ENCODE measurements at places on chromosomes 11 and 22.

- DNase-seq = peak; percentile 52
Measured at GRCh38 chr22:28992565-28993356, 68.9 kb downstream of the C22orf31 start.

DNA sequence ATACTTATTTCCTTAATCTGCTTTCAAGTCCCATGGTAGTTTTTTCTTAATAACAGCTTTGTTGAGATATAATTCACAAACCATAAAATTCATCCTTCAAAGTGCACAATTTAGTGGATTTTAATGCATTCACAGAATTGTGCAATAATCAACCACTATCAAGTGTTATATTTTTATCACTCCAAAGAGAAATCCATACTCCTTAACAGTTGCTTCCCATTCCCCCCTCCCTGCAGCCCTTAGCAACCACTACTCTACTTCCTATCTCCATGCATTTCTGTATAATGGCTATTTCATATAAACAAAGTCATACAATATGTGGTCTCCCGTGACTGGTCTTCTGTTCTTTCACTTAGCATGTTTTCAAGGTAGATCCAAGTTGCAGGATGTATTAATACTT lies 18.8 kb upstream of the NUP50 start:
- no peak for DNase-seq

GRCh38 chr11:58047818-58048217 lies 17.1 kb downstream of the OR6Q1 start:
- no peak for DNase-seq

GRCh38 chr22:50308986-50309600 lies 1.6 kb upstream of the PLXNB2 start:
- DNase-seq = no peak

DNA sequence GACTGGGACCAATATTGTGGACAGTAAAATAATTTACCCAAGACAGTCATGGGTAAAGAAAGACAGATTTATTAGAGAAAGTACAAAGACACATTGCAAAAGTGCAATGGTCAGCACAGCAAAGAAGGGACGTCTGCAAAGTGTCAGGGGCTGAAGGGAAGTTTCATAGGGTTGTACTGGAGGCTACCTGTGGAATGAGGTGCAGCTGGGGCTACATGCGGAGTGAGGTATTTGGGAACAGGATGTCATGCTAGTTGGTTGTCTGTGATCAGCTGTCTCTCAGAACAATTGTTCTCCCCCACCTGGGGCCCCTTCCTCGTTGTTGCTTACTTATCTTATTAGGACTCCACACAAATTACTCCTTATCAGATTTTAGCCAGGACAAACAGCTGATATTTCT lies 11.4 kb upstream of the APOL3 start:
- DNase-seq = no peak

DNA sequence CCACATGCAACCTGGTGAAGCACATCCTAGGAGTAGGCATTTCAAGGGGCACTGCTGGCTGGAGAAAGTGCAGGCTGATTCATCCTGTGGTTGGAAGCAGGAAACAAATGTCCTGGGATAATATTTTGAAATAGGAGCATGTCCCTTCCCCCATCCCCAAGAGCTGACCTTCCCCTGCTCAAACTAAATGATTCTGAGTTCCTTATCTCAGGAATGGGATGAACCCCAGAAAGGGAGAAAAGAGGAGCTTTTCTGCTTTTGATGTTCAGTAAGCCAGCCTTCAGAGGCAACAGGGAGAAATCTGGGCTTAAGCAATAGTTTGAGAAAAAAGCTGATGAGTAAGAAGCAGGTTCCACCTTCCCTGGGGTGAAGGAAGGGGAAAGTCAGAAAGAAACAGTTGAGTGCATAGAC lies 19.5 kb upstream of the SPON1 start:
- peak; percentile 94 for DNase-seq

- no peak for DNase-seq
Measured at GRCh38 chr11:92153542-92153941, 71.1 kb upstream of the FAT3 start.

DNA sequence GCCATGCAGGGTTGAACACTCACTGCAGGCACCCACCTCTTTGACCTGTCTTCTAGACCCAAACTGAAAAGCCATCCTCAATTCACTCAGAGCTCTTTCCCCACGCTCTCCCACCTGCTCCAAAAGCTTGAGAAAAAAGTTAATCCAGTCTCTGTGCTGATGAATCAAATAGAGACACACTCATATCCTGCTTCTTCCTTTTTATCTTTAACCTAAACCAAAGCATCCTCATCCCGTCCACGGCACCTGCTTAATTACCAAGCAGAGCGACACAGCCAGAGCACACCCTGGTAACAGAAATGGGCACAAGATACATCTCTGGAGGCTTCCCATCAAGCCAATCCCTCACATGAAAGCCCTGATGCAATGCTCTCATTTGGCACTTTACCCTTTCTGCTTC lies 102.6 kb downstream of the PLEKHA7 start:
- no peak for DNase-seq

DNA sequence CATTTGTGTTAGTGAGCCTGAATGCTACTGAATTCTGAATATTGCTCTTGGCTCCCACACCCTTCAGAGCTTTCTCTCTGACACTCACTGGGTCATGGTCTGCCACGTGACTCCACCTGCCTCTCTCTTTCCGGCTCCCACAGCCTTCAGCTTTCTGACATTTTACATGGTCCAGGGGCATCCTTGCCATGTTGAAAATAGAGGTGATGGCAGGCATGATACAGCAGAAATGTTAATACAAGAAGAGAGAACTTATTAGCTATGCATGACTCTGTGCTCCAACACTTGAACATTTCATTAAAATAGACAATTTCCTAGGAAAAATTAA lies 90.3 kb upstream of the CLDN5 start:
- no peak for DNase-seq

GRCh38 chr11:33207408-33207985 lies 46.2 kb upstream of the CSTF3 start:
- DNase-seq = peak; percentile 21

GRCh38 chr11:79367844-79368243 lies 73.0 kb downstream of the TENM4 start:
- no peak for DNase-seq

DNA sequence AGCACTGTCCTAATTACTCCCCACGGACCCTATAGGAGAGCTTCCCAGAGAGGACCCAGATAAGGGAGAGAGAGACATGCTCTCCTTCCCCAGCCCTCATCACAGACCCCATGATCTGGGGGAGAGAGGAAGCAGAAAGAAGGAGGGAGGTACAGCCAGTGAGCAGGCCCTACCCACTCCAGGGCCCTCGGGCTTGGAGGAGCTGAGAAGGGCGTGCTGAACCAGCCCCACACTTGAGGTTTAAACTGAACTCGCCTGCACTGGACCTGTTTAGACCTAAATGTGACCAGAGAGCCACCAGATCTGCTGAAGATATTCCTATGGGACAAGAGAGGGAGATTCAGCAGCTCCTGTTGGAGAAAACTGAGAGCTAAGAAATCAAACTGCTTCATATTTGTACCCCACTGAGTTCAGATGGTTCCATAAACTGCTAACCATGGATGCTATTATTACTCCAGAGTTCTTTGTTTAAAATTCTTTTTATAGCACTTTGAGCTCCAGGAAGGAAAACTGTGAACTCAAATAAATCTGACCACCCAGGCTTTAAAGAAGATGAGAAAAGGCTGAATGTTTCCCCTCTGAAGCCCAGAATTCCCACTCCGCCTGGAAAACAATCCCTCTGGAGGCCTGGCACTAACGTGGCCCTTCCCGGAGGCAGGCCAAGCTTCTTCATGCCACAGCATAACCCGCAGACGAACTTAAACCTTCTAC lies 67.2 kb downstream of the EFCAB6 start:
- DNase-seq = no peak

DNA sequence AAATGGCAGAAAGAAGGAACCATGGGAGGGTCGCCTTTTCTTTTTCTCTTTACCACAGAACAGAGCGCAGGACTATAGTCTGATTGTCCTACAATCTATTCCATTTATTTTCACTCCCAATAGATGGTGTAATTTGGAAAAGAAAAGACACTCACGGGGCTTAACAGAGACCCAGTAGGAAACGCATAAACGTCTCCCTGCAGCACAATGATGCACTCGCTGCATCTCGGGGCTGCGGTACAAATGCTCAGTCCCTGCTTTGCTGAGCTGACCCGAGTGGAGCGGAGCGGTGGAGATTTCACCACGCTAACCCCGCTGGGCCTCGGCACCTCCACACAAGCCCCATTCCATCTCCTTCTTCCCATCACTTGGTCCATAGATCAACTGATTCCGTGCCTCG lies 1.5 kb downstream of the FEZ1 start:
- no peak for DNase-seq

DNA sequence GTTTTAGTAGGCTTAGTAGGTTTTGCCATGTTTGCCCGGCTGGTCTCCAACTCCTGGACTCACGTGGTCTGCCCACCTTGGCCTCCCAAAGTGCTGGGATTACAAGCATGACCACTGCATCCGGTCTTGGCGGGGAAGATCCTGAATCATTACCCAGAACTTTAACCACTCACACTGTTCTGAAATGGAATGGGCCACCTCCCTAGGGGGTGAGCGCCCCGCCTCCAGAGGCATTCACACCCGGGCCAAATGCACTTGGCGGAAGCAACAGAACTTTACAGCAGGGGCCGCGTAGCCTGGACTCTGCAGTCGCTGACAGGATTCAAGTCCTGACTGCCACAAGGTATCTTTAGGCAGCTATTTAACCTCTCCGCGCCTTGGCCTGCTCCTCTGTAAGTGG lies 5.4 kb downstream of the CCDC86 start:
- DNase-seq = no peak

DNA sequence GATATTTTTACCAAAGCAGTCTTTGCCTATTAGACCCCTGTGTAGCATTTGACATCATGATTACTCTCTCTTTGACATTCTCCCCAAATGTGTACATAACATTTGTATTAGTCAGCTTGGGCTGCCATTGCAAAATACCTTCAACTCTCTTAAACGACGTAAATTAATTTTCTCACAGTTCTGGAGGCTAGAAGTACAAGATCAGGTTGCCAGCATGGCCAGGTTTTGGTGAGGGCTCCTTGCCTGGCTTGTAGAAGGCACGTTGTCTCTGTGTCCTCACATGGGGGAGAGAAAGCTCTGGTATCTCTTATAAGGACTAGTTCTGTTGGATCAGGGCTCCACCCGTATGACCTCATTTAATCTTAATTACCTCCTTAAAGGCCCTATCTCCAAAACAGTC lies 12.3 kb upstream of the DLAT start:
- DNase-seq = peak; percentile 68

DNA sequence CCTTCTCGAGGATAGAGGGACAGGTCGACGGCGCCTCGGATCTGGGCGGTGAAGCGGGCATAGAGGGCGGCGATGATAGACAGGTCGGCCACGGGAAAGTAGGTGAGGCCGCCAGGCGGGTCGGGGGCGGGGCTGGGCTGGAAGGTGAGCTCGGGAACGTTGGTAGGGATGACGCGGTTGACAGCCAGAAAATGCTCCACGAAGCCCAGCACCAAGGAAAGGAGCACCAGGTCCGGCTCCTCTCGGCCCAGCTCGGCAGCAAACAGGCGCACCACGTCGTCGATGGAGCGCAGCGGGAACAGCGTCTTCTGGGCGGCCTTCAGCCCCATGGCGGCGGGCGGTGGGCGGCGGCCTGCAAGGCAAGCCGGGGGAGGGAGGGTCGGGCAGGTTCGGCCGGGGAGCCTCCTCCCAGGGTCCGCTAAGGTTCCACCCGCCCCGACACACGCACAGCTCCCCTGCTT lies 540 bp downstream of the MEN1 start:
- no peak for DNase-seq

GRCh38 chr22:19115628-19116027 lies 6.6 kb downstream of the DGCR2 start:
- no peak for DNase-seq

- DNase-seq = no peak
Measured at GRCh38 chr22:44541671-44542319, 43.8 kb upstream of the RTL6 start.

DNA sequence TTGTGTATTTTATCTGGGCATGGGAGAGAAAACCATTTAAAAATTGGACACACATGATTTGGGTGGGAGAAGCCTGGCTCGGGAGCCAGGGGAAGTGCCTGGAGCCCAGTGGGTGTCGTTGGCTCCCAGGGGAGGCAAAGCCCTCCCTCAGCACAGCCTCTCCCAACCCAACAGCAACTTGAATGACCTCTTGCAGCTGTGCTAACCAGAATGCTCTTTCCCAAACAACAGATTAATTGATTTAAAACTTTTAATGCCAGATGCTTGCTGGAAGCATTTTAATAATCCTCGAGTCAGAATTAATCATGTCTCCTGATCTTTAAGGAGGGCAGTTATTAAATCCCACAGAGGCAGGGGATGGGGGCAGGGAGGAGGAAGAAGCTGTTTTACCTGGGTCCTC lies 401.6 kb downstream of the BUD13 start:
- DNase-seq = no peak

GRCh38 chr22:47115921-47116320 lies 353.5 kb downstream of the TBC1D22A start:
- no peak for DNase-seq

- peak; percentile 42 for DNase-seq
Measured at GRCh38 chr11:30196400-30197206, 34.2 kb upstream of the FSHB start.

DNA sequence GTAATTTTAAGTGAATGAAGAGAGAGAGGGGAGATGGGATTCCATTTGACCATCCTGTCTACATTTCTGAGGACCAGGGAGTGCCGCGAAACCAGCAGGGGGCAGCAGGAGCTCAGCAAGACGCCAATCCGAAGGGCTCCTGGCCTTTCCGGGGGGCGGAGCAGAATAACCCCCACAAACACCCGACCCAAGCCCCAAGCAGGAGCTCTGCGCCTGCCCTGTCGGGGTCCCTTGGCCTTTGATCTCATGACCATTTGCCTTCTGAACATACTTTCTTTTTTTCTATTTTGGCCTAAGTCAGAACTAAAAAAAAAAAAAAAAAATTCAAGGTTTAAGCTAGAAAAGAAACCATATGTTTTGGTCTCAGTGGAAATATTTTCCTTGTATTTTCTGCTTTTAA lies 21.9 kb upstream of the SCN2B start:
- DNase-seq = peak; percentile 29

GRCh38 chr22:50027639-50028537 lies 15.3 kb upstream of the IL17REL start:
- no peak for DNase-seq

GRCh38 chr22:36339171-36340065 lies 48.3 kb downstream of the MYH9 start:
- peak; percentile 95 for DNase-seq

DNA sequence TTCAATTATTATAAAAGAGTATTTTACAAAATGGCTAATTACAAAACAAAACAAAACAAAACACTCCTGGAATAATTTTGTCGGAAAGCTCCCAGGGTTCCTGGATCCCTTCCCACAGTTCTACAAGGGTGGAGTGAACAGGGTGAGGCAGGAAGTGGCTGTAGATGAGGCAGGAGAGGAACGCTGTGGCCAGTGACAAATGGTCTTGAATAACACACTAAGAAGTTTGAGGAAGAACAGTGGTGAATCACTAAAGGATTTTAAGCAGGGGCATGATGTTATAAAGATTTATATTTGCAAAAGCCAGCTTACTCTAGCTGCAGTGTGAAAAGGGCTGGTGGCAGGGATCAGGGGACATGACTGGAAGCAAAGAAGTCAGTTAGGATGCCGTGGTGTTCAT lies 33.8 kb upstream of the APOA1 start:
- DNase-seq = peak; percentile 87

Data from amniotic epithelial cell (primary cell).